ENCODE measurements at places on chromosomes 3 and 15. TPM values are rescaled to one million over a fixed set of nuclear protein-coding genes. Genes with fewer than 3 reads are reported as not detected.

The DAZL gene
- total RNA-seq = not detected

The LRTM1 gene
- total RNA-seq = not detected

The LDHAL6B gene
- not detected for total RNA-seq

The HRG gene
- total RNA-seq = not detected

The ARHGAP11A gene
- total RNA-seq = 33.9 TPM

The GPR62 gene
- total RNA-seq = not detected

The SAMD7 gene
- not detected for total RNA-seq

The PRRT3 gene
- total RNA-seq = 5.5 TPM

The CPLX3 gene
- total RNA-seq = not detected

The TMEM87A gene
- 79.8 TPM for total RNA-seq

The WDR93 gene
- total RNA-seq = 0.49 TPM

The SENP7 gene
- 24.0 TPM for total RNA-seq

The AGBL1 gene
- total RNA-seq = not detected

The CLDN11 gene
- total RNA-seq = 661 TPM

The CAND2 gene
- 11.4 TPM for total RNA-seq

The RASL12 gene
- total RNA-seq = 1.7 TPM

The PLCB2 gene
- not detected for total RNA-seq

The PSMA4 gene
- 107 TPM for total RNA-seq

The CELSR3 gene
- total RNA-seq = 0.81 TPM

The NKIRAS1 gene
- total RNA-seq = 20.9 TPM

The CX3CR1 gene
- not detected for total RNA-seq

The NRROS gene
- 2.9 TPM for total RNA-seq

The SLC22A14 gene
- not detected for total RNA-seq

The NR2E3 gene
- total RNA-seq = 0.63 TPM

The THOC7 gene
- 44.9 TPM for total RNA-seq

The CCRL2 gene
- total RNA-seq = not detected

The CHSY1 gene
- total RNA-seq = 40.9 TPM

The A4GNT gene
- total RNA-seq = not detected

The FGF12 gene
- 0.08 TPM for total RNA-seq

Measured in fibroblast of the aortic adventitia (primary cell).